ENCODE measurements at places on chromosomes 5 and 9.

- DNase-seq, result no peak
These were observed 13.5 kb downstream of the ZNF79 start for GRCh38 chr9:127437497-127438264.

DNA sequence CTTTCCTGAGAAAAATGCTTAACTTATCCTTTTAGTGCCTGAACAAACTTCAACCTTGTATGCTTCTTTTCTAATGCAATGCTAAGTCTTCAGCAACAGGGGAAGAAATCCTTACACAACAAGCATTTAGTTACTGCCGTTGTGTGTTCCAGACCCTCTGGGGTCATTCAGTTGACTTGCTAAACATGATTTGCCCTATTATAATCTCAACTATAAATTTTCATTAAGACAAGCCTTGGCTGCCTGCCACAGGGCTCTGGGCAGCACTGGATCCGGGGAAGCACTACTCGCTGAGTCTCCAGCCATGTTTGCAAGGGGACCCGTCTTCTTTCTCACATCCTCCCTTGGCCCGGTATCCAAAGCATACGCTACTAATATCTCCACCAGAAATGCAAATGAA lies 58.1 kb downstream of the PTCH1 start:
- no peak for DNase-seq

DNA sequence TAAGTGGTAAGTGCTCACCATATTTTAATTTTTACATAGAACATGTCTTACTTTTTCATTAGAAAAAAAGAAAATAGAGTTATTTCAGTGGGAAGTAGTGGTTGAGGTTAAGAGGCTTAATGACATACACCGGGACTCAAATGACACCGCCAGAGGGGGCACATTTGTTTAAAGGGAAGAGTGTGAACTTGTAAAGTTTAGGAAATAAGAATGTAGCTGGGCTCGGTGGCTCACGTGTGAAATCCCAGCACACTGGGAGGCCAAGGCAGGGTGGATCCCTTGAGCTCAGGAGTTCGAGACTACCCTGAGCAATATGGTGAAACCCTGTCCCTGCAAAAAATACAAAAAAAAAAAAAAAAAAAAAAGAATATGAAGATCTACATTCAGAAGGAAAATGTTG lies 43.4 kb upstream of the TNFAIP8 start:
- no peak for DNase-seq

DNA sequence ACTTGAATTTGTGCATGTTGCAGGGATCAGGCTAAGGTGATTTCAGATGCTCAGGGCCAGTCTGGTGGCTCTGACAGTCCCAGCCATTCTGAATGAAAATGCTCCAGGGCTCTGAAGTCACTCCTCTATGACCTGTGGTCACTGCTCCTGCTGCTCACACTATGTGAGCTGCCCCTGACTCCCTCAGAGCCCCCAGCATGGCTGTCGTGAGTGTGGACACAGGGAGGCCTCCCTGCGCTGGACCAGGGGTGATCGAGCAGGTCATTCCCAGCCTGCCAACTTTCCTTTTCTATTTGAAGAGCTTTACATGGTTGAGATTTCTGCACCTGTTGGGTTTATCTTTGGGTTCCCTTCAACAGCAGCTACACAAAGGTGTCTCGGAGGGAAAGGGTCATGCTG lies 74.5 kb downstream of the WNK2 start:
- no peak for DNase-seq

- DNase-seq, result no peak
These were observed 29.2 kb upstream of the PHF24 start for GRCh38 chr9:34928921-34929320.

DNA sequence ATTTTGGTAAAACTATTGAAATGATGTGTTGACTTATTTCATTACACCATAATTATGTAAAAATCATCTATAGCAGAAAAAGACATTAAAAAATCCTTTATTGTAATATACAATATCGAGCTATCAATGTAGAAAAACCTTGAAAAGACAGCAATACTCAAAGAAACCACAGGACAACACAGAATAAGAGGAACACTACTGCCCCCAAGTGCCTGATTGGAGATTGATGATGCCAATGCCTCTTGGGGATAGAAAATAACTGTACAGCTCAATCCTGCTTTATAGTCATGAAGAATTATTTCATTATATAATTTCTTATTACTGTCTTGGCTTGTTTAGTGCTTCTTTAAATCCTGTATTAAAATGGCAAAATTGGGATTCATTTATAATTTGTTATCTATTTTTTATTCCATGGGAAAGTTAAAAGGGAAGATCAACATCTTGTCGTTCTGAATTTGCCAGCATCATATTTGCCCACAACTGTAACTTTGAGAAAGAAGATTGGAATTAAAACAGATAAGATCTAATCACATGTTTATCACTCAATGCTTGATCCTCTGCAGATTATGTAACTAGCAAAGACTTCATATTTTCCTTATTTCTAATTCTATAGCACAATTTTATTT lies 337.5 kb downstream of the CDH9 start:
- no peak for DNase-seq

- no peak for DNase-seq
These were observed 205.5 kb downstream of the MEF2C start for GRCh38 chr5:88677376-88677895.

DNA sequence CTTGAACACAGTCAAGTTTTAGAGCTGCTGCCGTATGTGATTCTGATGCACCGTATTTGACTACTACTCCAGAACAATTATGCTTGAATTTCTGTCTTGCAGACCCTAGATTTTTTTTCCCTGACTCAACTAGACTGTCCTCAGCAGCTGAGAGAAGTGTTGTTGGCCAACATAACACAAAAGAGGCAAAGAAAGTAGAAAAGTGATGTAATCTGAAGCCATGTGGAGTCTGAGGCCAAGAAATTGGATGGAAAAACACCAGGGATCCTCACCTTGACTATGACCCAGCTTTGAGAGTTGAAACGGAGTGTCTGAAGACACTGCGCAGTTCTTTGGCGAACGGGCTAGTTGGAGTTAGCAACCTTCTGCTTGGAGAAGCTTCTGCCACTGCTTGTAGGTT lies 36.3 kb upstream of the FGF1 start:
- DNase-seq, result no peak

DNA sequence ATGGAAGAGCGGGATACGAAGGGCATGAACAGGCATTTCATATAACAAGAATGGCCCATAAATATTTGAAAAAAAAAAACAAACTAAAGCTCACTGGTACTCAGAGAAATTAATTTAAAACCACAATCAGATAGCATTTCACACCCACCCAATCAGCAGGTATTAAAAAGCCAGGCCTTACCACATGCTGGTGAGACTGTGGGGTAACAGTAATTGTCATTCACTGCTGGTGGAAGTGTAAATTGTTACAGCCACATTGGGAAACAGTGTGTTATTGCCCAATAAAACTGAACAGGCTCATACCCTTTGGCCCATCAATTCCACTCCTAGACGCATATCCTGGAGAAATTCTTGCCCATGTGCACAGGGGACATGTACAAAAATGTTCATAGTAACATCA lies 66.0 kb downstream of the PLAC8L1 start:
- no peak for DNase-seq

GRCh38 chr9:87529671-87530070 lies 32.0 kb downstream of the DAPK1 start:
- no peak for DNase-seq

DNA sequence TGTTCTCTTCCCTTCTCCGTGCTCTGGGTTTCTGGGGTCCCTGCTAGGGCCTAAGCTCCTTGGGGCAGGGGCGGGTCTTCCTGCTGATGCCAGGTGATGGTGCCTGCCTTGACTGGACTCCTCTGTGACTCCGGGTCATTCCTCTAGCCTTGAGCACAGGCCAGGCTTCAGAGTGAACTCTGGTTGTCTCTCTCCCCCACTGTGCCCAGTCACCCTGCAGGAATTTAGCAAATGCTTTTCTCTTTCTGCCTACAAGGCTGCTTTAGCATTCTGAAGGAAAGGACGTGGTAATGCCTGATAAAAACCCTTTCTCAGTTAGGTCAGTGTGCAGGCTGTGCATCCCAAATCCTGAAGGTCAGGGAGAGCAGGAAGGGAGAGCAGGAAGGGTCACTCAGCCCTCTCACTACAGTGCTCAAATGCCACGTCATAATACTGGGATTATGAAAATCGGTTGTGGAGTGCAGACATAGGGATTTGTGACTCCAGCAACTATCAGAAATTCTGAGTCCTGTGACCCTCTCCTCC lies 2.7 kb downstream of the CXCL14 start:
- no peak for DNase-seq

- DNase-seq, result no peak
These were observed 114.6 kb downstream of the MRPL36 start for GRCh38 chr5:1685066-1685465.

DNA sequence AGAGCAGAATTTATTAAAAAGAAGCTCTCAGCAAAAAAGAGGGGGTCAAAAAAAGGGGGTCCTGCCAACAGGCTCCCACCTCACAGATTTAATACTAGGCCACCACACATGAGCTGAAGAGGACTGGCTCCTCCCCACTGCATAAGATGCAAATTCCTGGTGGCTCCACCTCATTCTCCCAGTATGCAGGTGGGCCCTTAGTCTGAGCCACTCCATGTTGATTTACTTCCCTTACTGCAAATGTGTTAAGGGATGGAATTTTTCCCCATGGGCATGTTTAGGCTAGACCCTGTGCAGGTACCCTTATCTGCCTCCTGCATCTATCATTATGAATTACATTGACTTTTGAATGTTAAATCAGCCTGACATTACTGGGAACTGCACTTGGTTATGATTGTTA lies 82.9 kb downstream of the ISOC1 start:
- no peak for DNase-seq

GRCh38 chr5:158470764-158471534 lies 612.0 kb upstream of the CLINT1 start:
- no peak for DNase-seq

GRCh38 chr9:136920069-136920468 lies 24.5 kb downstream of the FBXW5 start:
- DNase-seq, result no peak

DNA sequence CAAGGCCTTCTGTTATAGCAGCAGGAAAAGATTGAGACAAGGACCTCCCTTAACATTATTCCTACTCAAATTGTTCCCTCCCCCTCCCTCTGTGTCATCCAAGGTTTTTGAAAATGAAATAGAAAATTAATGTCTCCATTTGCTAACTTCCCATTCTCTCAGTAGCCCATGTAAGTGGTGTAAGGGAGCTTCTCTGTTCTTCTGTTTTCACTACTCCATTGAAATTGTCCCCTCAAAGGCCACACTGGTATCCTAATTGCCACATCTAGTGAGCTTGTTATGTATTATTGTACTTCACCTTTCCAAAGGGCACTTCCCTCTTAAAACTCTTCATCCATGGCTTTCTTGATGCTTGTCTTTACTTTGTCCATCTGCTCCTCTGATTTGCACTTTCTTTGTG lies 131.2 kb upstream of the PIK3R1 start:
- DNase-seq, result no peak

DNA sequence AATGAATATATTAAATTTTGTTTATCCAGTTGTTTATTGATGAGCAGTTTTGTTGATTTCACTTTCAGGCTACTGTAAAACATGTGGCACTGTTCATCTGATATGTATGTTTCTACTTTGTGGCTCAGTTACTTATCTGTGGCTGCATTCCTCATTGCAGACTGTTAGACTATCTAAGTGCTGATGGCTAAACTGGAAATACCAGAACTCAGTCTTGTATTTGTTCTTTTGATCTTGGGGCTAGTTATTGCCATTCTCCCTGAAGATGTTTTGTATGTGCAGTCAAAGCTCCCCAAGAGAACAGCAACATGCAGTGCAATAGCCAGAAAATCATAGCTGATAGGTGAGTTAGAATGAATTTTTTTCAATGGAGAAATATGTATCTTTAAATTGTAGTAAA lies 162.2 kb downstream of the GADD45G start:
- no peak for DNase-seq

- no peak for DNase-seq
These were observed 723.3 kb upstream of the GRAMD2B start for GRCh38 chr5:125699860-125700259.

DNA sequence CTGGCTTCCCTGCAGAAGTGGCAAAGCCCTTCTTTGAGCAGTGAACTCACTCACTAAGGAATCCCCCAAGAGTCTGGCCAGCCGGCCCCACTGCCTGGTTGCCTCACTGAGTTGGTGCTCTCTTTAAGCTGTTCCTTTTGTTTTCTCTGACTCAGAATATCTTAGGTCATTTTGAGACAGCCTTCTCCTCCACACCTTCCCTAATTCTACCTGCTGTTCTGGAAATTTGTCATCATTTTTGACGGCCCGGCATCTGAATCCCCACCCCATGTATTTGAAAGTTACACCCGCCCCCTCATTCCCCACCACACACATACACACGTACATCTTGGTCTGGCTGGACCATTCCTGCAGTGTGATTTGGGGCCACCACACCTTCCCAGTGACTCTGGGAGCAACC lies 41.8 kb downstream of the FGF1 start:
- DNase-seq, result no peak

DNA sequence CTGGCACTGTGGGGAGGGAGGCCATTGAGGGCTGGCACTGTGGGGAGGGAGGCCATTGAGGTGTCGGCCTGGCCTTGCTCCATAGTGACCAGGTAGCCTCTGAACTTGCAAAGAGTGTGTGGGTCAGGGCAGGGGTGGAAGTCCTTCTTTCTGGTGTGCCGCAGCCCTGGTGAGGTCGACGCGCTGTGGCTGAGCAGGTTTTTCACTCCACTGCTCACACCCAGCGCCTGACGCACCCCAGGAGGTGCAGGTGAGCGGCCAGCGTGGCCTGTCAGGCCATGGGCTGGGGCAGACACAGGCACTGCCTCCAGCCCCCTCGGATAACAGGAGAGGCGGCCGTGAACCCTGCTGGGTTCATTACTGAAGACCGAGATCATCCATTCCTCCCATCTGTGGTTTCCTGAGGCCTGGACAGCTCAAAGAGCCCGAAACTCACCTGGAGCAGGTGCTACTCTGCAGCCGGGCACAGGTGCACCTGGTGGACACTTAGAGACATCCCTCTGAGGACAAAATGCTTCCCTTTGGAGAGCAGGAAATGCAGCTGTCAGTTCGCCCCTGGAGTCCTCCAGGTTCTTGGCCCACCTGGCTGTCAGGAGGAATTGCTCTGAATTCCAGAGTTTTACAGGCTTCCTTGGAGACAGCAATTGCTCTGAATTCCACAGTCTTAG lies 32.4 kb downstream of the LHX3 start:
- DNase-seq, result no peak

GRCh38 chr5:65015767-65016166 lies 247.0 kb downstream of the CWC27 start:
- DNase-seq, result no peak

- DNase-seq, result no peak
These were observed 124.2 kb upstream of the GAS1 start for GRCh38 chr9:87071473-87071872.

GRCh38 chr5:168156170-168156569 lies 135.3 kb upstream of the WWC1 start:
- DNase-seq, result no peak

GRCh38 chr5:135047347-135047695 lies 13.3 kb upstream of the PITX1 start:
- DNase-seq, result no peak

GRCh38 chr9:1994180-1994579 lies 21.0 kb upstream of the SMARCA2 start:
- no peak for DNase-seq

Data from fibroblast of gingiva (primary cell).